ENCODE measurements at places on chromosomes 2 and 18.
A peak's percentile ranks its signal among the peaks of the same experiment; 100 is the strongest.

GRCh38 chr2:54814389-54815147 is 91.1 kb downstream of the EML6 start:
- DNase-seq = no peak

DNA sequence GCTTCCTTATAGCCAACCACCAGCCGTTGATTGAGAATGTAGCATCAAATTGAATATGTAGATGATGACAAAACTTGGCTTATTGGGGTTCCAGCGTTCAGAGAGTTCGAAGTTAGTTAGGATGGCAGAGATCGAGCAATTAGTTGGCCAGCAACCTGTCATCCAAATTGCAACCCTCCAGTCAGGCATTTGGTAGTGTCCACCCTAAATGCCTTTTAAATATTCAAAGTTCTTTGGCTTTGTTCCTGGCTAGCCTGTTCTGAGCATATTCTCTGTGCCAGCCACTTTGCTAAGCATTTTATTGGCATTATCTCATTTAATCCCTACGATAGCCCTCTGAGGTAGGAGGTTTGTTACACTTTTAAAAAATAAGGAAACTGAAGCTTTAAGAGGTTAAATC is 342.8 kb downstream of the SETBP1 start:
- DNase-seq = no peak

- no peak for DNase-seq
Measured at GRCh38 chr2:136195226-136195625, 77.3 kb upstream of the CXCR4 start.

- no peak for DNase-seq
Measured at GRCh38 chr2:174438146-174438886, 42.8 kb downstream of the SCRN3 start.

DNA sequence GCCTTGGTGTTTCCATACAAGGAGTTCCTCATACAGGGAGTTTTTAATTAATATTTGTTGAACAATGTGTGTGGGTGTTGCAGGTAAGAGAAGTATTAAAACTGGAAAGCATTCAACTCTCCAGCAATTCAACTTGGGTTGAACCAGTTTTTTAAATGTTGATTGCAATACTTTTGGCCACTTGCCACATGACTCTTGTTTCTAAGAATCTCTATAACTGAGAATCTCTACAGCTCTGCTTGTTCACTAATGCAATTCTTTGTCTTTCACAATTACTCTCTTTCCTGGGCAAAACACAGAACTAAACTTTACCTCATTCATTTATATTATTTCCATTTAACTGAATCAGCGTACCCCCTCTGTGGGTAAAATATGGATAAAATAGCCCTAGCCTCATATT is 429.4 kb downstream of the ARHGAP15 start:
- DNase-seq = no peak

GRCh38 chr2:181992776-181993175 is 7.1 kb downstream of the PPP1R1C start:
- no peak for DNase-seq

GRCh38 chr2:150729495-150729955 is 242.1 kb upstream of the RND3 start:
- DNase-seq = no peak

GRCh38 chr2:54308186-54308585 is 52.2 kb upstream of the TSPYL6 start:
- DNase-seq = no peak

- DNase-seq = peak; percentile 53
Measured at GRCh38 chr2:32553829-32554432, 73.9 kb upstream of the TTC27 start.

DNA sequence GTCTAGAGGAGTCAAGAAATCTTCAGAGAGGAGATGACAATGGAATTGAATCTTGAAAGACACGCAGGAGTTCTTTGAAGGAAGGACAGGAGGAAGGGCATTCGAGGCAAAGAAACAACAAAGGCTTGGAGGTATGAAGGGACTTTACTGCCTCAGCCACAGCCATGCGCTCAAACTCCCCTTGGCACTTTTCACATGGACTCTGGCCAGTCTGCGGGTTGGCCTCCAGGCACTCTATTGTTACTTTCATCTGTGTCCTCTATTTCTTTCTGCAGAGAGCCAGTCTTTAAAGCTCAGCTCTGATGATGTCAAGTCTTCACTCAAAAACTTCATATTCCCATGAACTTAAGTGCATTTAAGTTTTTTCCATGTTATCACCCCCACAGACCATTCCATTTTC is 95.4 kb downstream of the ZAP70 start:
- no peak for DNase-seq
